ENCODE measurements at places on chromosomes 4 and X. TPM values are rescaled to one million over a fixed set of nuclear protein-coding genes. Genes with fewer than 3 reads are reported as not detected.

The CXorf49B gene
- total RNA-seq = not detected

The ADRA2C gene
- 17.2 TPM for total RNA-seq

The JADE3 gene
- total RNA-seq = 5.2 TPM

The SPANXN3 gene
- not detected for total RNA-seq

The RBM47 gene
- 61.1 TPM for total RNA-seq

GRCh38 chr4:41757521-41758156, 9.1 kb upstream of the PHOX2B start:
- no peak overlapping the region for H3K27ac ChIP-seq
- DNase-seq = no peak
- H3K4me1 ChIP-seq = no peaks in the 10 kb centered on the region
- H3K4me3 ChIP-seq = no peak overlapping the region
- no peaks in the 10 kb centered on the region for H3K27me3 ChIP-seq

DNA sequence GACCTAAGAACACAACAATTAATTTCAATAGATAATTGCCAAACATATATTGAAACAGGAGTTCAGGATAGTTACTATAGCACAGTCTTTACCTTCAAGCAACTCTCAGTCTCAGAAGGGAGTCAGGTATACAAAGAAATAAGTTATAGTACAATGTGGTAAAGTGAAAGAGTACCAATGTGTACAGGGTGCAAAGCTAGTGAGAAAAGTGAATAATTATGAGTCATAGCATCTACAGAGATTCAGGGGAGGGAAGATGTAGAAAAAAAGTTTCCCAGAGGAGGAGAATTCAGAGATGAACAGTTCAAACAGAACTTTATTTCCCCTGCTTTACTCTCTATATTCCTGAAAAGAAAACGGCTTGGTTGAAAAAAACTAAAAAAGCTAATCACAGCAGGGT, 22.7 kb upstream of the DKK2 start:
- DNase-seq = no peak
- no peaks in the 10 kb centered on the region for H3K27me3 ChIP-seq
- no peaks in the 10 kb centered on the region for H3K4me1 ChIP-seq
- H3K36me3 ChIP-seq = no peaks in the 10 kb centered on the region

- H3K27me3 ChIP-seq = no peaks in the 10 kb centered on the region
- H3K4me3 ChIP-seq = no peak overlapping the region
- no peak overlapping the region for H3K27ac ChIP-seq
- DNase-seq = no peak
- no peaks in the 10 kb centered on the region for H3K36me3 ChIP-seq
Measured at GRCh38 chrX:129908636-129909035, 2.7 kb downstream of the UTP14A start.

DNA sequence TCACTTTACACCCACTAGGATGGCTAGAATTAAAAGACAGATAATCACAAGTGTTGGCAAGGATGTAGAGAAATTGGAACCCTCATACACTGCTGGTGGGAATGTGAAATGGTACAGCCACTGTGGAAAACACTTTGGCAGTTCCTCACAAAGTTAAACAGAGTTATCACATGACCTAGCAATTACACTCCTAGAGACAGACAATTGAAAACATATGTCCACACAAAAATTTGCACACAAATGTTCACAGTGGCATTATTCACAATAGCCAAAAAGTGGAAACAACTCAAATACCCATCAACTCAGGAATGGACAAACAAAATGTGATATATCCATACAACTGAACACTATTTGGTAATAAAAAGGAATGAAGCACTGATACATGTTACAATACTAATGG, 5.7 kb downstream of the ZNF280C start:
- DNase-seq = no peak
- no peak overlapping the region for H3K4me3 ChIP-seq
- no peaks in the 10 kb centered on the region for H3K27me3 ChIP-seq
- H3K36me3 ChIP-seq = no peaks in the 10 kb centered on the region
- H3K27ac ChIP-seq = no peak overlapping the region

- no peak for DNase-seq
- H3K4me3 ChIP-seq = no peak overlapping the region
- no peak overlapping the region for H3K27ac ChIP-seq
- no peaks in the 10 kb centered on the region for H3K27me3 ChIP-seq
- no peaks in the 10 kb centered on the region for H3K4me1 ChIP-seq
Measured at GRCh38 chr4:146029147-146029546, 90.5 kb upstream of the ZNF827 start.

GRCh38 chr4:181550381-181550780, 692.8 kb upstream of the TENM3 start:
- no peaks in the 10 kb centered on the region for H3K27me3 ChIP-seq
- no peaks in the 10 kb centered on the region for H3K36me3 ChIP-seq
- no peak overlapping the region for H3K27ac ChIP-seq
- H3K4me1 ChIP-seq = no peaks in the 10 kb centered on the region
- no peak for DNase-seq
- H3K4me3 ChIP-seq = no peak overlapping the region

Data from vagina (tissue), 2 donors.